ENCODE measurements at places on chromosomes 5 and 9. TPM values are rescaled to one million over a fixed set of nuclear protein-coding genes. Genes with fewer than 3 reads are reported as not detected.

PCDHA6 gene
- total RNA-seq, result 0.17 TPM

OR1Q1 gene
- total RNA-seq, result not detected

FOXD4L5 gene
- total RNA-seq, result 0.09 TPM

DIRAS2 gene
- 0.09 TPM for total RNA-seq

OSTF1 gene
- total RNA-seq, result 38.5 TPM

C5orf58 gene
- not detected for total RNA-seq

SPINK13 gene
- total RNA-seq, result not detected

Measured in bronchial smooth muscle cell (primary cell).